ENCODE measurements at places on chromosomes 11 and 22.

GRCh38 chr11:78586452-78587046 lies 11.9 kb upstream of the NARS2 start:
- no peak for DNase-seq

DNA sequence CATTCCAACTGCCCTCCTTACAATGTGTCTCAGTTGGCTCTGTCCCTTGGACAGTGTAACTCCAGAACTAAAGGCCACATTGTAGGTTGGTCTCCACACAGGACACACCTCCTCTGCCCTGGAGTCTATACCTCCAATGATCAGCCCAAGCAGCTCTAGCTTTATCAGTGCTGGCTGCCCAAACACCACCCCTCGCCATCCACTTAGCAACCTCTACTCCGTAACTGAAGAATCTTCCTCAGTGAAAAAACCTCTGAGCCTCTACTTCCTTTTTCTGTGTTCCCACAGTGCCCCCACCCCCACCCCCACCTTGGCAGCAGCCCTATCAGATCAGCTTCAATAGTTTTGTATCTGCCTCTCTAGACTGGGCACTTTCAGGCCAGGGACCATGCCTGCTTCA lies 33.4 kb downstream of the SERPINH1 start:
- no peak for DNase-seq

DNA sequence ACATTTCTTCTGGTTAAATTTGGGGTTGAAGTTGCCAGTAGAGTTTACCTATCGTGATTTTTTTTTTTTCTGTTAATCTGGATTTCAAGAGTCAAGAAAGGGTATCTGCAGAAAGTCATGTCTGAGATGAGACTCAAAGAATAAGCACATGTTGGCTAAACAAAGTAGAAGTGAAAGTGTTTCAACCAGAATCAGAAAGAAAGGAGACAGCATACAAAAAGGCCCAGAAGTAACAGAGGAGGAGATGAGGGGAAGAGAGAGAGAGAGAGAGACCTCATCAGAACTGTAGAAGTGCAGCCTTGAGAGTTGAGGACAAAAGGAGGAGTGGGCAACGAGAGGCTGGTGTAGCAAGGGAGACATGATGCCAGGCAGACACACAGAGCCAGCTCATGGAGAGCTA lies 54.9 kb downstream of the SVIP start:
- DNase-seq: no peak

DNA sequence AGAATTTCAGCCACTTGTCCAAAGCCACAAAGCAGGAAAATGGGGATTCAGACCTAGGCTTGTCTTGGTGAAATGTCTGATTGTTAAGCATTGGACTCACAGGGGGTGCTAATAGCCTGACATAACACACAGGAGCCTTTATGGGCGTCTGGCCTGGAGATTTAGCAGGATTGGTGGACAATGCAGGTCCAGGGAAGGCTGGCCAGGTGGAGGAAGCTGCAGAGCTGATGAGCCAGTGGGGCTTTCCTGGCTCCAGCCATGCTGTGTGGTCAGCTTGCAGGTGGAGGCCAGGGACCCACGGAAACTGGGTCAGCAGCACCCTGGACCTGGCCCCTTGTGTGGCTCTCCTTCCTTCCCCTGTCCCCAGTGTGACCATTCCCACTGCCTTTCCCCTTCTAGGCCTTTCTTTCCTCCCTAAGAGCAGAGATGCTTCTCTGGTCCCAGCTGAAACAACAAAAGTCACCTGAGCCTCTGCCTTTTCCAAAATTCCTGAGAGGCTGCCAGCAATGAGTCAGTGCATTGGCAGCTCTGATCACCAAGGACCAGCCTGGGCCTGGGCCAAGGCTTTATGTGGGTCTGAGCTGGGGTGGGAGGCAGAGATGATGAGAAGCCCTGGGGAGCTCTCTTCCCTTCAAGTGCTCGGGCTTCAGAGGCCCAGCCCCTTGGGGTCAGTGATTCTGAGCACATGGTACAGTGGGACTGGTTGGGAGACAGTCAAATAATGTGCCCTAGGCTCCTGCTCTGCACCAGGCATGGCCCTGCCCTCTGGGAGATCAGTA lies 85.2 kb downstream of the CCDC81 start:
- no peak for DNase-seq

DNA sequence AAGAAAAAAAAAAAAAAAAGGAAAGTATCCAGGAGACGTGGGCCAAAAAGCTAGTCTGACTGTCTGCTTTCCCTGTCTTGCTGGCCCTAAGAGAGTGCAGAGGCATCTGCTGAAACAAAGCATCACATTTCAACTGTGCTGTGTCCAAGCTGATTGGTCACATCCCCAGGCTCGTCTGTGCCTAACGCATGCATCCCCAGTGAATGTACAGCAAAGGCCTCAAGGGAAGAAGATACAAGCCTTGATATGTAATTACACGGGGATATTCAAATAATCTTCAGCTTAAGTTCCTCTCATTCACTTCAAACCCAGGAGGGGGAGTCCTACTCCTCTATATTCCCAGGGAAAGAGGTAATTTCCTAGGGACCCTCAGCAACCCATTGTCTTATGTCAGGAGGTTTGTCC lies 5.4 kb upstream of the SORL1 start:
- DNase-seq: no peak

GRCh38 chr11:102843489-102843888 lies at the start of gene MMP3:
Gene MMP3, minus strand, starts transcription at chr11:102843609. Its CDS starts 63 bp downstream, at chr11:102843546.
- DNase-seq: no peak

- DNase-seq: no peak
Measured at GRCh38 chr22:37043828-37044538, 7.6 kb upstream of the KCTD17 start.

DNA sequence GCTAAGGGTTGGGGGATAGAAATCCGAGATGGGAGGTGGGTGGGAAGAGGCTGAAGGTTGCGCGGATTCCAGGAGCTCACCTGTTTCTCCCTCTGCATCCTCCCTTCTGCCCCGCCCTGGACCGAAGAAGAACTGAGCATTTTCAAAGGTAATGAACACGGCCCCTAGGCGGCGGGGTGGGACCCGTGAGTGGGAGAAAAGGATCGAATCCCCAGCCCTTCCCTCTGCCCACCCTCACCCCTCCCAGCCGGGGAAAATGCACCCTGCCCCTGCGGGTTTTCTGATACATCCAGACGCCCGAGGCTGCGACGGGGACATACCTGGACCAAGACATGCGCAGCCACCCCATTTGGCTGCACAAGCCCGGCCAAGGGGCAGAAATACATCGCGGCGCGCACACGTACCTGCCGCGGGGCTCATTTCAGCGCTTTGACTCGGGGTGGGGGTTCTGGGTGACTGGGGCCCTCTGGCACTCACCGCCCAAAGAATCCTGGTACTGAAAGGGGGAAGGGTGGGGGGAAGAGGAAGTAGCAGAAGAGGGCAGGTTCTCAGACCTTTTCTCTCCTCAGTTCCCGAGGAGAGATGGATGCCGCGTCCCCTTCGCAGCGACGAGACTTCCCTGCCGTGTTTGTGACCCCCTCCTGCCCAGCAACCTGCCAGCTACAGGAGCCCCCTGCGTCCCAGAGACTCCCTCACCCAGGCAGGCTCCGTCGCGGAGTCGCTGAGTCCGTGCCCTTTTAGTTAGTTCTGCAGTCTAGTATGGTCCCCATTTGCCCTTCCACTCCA lies 6.0 kb downstream of the VSIG2 start:
- no peak for DNase-seq

GRCh38 chr11:14320020-14320419 lies 39.0 kb downstream of the RRAS2 start:
- no peak for DNase-seq

GRCh38 chr22:44348971-44349560 lies 36.3 kb upstream of the SHISAL1 start:
- no peak for DNase-seq

DNA sequence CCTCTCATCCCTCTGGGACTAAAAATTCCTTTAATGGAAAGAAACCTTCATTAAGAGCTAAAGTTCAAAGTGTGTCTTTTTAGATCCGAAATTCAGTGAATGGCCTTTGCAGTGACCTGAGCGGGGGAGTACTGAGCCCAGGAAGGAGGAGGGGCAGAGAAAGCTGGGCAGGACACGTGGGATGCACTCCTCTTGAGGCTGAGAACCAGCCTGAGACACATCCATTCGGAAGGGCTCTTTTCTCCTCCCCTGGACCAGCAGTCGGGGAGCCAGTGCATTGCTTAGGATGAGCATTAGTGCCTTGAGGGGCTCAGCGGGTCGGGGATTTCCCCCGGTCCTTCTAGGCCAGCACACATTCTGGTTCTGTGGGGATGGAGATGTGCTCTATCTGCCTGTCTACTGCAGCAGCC lies 258.9 kb upstream of the B3GAT1 start:
- no peak for DNase-seq

- DNase-seq: peak; percentile 13
Measured at GRCh38 chr11:9015677-9016076, 11.9 kb upstream of the NRIP3 start.

GRCh38 chr11:47271328-47271727 lies 1.4 kb downstream of the MADD start:
- no peak for DNase-seq

- DNase-seq: no peak
Measured at GRCh38 chr11:30488304-30488998, 97.7 kb downstream of the MPPED2 start.

DNA sequence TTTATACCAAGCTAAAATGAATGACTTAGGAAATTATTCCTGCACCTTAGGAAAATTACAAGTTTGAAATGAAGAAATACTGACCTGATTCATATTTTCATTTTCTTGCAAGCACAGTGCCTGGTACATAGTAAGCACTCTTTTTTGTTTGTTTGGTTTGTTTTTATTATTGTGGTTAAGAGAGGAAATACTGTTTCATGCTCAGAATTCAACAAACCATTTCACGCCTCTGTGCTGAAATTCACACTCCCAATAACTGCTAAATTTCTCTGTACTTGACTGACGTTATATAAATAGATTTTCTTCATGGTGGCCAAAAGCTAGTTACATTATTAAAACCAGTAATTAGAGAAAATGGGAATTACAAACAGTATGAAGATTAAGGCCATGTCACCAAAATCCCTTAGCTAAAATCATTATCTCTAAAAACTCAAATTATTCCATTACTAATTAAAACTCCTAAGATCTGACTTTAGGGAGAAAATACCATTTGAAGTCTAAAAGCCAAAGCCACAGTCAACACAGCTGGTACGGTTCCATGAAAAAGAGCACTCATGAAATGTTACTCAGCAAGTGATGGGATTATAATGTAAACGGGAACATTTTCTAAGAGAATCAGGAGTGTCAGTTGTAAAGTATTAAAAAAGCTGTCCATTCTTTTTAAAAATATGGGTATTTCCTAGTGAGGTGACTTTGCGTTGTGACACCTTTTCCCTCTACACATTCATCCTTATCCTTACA lies 77.8 kb upstream of the DDI1 start:
- no peak for DNase-seq

GRCh38 chr11:19480540-19480939 lies 232.1 kb upstream of the NAV2 start:
- DNase-seq: no peak

GRCh38 chr11:87215236-87215635 lies 177.5 kb downstream of the TMEM135 start:
- no peak for DNase-seq

- DNase-seq: no peak
Measured at GRCh38 chr11:90874281-90874680, 651.4 kb upstream of the CHORDC1 start.

- no peak for DNase-seq
Measured at GRCh38 chr22:37515901-37516300, 3.3 kb downstream of the CARD10 start.

Measured in esophagus squamous epithelium (tissue), 5 donors.